Stimulated activated effector memory CD8-positive, alpha-beta T cell treated with anti-CD3 and anti-CD28 coated beads, Interleukin-12 subunit alpha, Interleukin-12 subunit beta, amount 100 ng/mL, for 72 hours (primary cell): ENCODE measurements at places on chromosomes 7 and 10.

DNA sequence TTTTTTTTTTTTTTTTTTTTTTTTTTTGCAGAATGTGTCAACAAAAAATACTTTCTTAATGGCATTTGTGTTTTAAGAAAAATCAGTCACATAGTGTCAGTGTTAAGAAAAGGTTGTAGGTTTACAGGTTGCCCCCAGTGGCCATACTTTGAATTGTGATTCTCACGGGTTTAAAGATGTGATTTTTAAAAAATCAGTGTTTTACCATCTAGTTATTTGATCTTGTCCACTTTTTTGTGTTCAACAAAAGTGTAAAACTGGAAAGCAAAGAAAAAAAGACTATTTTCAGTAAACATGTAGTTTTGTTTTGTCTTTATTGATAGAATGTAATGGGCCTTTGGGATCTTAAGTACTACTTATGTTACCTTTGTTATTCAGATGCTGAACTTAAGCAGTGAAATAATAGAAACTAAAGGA, 25.7 kb downstream of the SUV39H2 start:
- no peak for DNase-seq

GRCh38 chr10:129033340-129033739, 433.7 kb upstream of the MGMT start:
- DNase-seq: no peak

DNA sequence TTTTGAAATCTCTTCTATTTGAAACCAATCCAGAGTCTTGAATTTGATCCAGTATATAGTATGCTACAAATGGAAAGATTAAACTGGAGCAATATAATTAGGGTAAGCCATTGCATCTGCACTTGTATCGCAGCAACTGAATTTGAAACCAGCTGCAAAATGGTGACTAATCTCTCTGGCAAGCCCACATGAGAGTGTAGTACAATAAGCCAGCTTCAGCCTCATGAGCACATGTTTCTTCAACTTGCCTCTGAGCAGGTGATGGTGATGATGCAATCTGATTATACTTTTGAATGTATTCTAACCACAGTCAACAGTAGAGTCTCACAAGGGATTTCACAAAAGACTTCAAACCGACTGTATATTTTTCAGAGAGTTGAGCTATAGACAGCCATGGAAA, 829 bp upstream of the RPA3 start:
- no peak for DNase-seq

- DNase-seq: no peak
Observed at GRCh38 chr7:73909051-73909941, 48.3 kb downstream of the TMEM270 start.

DNA sequence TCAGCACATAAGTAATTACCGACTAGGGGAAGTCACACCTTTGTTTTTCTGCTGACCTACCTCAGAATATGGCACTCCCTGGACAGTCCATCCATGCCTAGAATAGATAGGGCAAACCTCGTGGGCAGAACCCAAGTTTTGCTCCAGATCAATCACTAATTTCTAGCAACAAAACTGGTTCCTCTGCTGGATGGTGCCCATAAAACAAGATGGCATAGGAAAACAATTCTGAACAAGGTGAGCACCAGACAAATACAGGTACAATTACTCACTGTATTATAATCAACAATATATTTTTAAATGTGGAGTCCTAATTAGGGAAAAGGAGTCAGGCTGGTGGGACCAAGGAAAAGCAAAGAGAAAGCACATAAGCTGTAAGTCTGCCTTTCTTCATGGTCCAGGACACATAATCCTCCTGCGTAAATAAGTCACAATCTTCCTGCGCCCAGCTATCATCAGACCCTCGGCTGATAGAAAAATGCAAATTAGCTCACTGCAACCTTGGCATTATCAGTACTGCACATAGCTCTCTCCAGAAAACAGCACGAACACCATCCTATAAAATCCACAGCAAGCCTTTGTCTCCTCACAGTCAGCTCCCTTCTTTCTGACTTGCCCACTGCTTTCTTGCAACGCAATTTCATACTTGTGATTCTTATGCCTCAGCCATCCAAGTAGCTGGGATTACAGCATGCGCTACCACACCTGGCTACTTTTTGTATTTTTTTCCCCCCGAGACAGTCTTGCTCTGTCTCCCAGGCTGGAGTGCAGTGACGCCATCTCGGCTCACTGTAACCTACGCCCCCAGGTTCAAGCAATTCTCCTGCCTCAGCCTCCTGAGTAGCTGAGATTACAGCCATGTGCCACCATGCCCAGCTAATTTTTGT, 15.1 kb downstream of the URGCP start:
- no peak for DNase-seq
